ENCODE measurements at places on chromosomes 5 and 9.

DNA sequence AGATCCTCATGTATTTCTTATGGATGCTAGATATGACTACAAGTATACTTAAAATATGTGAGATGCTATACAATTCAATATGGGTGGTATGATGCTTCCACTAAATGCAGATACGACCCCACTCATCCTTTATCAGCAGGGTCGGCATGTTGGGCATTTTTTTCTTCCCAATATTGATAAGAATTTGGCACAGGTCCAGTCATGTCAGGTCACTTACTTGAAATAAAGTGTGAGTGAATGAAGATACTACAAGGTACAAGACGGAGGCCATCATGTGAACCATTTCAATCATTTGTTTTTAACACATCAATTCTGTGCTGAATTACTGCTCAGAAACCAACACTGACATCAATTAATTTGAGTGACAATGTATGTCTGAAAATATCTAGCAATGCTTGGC lies 146.9 kb upstream of the GNA14 start:
- no peak for DNase-seq

GRCh38 chr5:181224390-181225229 lies 1.5 kb downstream of the TRIM41 start:
- peak; percentile 55 for DNase-seq

GRCh38 chr5:20109326-20109725 lies 121.3 kb upstream of the CDH18 start:
- DNase-seq = no peak

DNA sequence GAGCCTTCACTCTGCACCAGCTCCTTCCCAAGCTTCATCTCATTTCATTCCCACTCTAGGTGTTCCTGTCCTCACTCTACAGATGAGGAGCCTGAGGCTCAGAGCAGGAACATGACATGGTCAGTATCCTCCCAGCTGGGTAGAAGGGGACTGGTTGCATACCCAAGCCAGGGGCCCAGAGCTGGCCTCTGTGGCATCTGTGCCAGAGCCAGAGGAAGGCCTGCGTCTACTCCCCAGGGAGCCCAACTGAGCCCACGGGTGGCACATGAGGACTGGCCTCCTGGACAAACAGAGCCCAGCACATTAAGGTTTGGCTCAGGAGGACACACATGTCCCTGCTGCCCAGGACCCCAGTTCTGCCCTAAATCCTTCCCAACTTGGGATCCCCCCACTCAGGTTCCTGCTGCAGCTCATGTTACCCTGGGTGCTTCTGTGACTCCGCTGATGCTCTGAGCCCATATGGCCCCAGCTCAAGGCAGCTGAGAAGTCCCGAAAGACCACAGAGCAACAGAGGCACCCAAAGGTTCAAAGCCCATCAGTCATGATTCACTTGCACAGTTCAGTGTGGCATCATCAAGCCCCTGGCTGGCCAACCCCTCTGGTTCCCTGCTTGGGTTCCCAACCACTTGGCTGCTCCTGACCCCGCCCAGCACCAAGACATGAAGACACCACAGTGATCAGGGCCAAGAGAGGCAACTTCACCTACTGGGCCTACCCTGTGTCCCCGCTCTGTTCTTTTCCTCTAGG lies 8.5 kb upstream of the NEURL1B start:
- DNase-seq = no peak

- no peak for DNase-seq
Observed at GRCh38 chr5:150246835-150247234, 42.7 kb downstream of the CAMK2A start.

GRCh38 chr5:98471458-98471857 lies 302.0 kb upstream of the RGMB start:
- no peak for DNase-seq

DNA sequence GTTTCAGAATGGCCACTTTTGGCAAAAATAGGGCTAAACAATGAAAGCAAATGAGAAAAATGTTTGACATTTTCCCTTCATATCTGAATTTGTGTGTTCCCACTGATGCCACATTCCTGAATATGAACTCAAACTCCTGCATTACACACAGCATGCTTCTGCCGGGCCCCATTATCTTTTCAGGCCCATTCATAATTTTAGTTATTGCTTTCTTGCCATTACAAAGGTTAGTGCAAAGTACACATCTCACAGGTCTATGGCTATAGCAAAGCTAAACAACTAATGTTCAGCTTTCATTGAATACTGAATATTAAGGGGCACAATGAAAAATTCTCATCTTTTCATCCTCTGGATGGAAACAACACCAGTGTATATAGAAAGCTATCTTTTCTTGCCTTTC lies 568.9 kb upstream of the ZNF608 start:
- DNase-seq = no peak

- no peak for DNase-seq
Observed at GRCh38 chr5:3925022-3925421, 329.4 kb downstream of the IRX1 start.

GRCh38 chr5:87770601-87771121 lies 357.9 kb upstream of the CCNH start:
- DNase-seq = no peak

DNA sequence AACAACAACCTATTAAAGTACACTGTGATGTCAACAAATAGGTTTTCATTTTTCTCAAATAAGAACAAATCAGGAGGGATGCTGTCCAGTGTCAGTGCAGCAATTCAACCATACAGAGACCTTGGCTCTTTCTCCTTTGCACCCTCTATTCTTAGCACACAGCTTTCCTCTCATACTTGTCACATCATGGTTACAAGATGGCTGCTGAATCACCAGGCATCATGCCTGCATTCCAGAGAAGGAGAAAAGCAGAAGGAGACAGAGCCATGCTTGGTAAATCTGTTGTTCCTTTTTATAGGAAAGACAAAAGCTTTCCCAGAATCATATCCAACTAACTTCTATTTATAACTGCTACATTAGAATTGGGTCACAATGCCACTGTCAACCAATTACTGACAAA lies 124.7 kb upstream of the VLDLR start:
- no peak for DNase-seq

- DNase-seq = no peak
Observed at GRCh38 chr5:80919678-80920196, 40.4 kb upstream of the RASGRF2 start.

GRCh38 chr5:170225326-170226128 lies 7.3 kb upstream of the C5orf58 start:
- peak; percentile 81 for DNase-seq

DNA sequence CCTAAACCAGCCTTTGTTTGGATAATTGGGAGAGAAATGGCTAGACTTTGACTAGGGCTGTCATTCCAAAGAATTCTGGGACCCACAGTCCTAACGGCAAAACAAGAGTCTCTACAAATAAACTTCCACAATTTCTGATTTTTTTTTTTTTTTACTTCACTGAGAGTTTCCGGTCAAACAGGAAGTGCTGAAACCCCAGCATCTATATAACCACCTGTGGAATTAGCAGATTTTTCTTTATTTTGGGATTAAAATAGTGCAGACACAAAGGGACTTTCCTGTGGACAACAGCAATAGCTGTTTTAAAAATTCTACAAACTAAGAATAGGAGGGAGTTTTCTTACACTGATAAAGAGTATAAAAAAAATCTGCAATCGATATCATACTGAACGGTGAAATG lies 157.4 kb downstream of the ARSB start:
- DNase-seq = no peak

DNA sequence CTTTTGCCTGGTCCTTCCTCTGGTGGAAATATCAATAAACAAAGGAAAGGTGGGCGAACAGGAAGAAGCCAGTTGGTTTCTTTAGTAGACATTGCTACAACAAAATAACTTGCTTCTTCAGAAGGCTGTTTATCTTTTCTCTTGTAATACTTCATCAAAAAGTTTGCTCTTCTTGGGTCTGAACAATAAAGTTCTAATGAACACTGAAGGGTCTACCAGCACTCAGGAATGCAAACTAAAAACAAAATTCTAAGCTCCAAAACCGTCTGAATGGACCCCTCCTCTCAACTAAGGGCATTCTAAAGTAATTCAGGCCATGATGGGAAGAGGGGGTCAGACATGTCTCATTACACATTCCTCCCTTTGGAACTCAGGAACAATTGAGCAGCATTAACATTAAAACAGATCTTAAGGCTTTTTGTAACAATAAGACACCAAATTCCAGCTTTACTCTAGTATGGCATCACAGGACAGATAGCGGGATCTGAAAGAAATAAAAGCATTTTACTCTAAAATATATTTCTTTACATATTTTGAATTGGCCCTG lies 2.3 kb downstream of the TBCA start:
- no peak for DNase-seq

- DNase-seq = no peak
Observed at GRCh38 chr5:64505769-64506566, at the start of gene RGS7BP. Gene RGS7BP (plus strand): TSS chr5:64506015. CDS start chr5:64506625, 610 bp downstream.

DNA sequence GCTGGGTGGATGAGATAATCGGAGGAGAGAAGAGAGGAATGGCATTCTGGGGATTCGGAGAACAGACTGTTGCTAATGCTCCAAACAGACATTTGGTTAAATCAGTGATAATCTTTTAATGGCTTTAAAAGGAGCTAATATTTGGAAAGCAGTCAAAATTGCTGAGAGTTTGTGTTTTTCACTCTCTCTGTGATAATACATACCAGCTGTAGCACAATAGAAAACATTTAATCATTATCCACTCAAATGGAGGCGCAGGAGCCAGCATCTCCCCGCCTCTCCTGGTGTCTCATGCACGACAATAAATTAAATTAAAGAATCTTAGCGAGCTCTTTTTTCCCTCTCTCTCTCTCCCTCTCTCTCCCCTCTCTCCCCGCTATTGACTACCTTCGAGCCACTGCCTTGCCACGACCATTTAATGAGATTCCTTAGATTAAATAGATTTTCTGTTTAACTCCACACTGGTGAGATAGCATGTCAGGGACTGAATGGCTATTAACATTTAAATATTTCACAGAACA lies 268.6 kb upstream of the MVB12B start:
- DNase-seq = no peak

DNA sequence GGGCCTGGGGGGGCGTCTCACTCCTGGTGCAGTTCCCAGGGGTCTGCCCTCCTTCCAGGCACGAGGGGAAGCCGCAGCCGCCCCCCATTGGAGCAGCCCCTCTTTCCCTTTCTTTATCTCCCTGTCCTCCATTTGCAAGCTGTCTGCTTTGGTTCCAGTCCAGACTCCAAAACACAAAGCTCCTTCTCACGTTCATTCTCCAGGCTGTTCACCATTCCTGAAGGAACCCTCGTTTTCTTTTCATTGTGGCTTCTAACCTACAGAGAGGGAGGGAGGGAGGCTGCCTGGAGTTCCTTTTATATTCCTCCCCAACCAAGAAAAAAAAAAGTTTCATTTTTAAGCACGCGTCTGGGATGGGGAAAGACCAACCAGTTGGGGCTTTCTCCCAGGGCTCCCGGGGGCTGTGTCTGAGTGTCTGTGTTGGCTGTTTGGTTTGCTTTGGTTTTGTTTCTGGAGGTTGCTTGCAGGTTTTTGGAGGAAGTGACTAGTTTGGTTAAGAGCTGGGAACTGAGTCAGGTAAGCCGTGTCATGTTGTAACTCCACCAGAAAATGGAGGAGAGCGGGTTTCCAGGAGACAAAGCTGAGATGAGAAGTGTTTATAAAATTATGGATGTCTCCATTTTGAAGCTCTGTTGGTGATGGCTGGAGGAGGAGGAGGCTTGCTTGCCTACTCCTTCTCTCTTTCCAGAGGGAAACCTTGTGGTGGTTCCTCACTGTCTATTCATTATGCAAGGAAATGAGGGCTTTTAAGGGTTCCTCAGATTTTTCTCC lies 1.6 kb downstream of the ZNF462 start:
- no peak for DNase-seq

DNA sequence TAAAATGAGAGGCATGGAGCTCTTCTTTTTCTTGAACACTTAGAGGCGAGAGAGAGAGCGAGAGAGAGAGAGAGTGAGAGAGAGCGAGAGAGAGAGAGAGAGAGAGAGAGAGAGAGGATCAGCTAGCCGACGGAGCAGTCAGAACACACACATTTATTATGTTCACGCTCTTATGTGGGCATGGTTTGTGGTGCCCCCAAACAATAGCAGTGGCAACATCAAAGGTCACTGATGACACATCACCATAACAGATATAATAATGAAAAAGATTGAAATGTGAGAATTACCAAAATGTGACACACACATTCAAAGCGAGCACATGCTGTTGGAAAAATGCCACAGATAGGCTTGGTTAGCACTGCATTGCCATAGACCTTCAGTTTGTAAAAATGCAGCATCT lies 116.1 kb downstream of the KDM4C start:
- DNase-seq = peak; percentile 12

DNA sequence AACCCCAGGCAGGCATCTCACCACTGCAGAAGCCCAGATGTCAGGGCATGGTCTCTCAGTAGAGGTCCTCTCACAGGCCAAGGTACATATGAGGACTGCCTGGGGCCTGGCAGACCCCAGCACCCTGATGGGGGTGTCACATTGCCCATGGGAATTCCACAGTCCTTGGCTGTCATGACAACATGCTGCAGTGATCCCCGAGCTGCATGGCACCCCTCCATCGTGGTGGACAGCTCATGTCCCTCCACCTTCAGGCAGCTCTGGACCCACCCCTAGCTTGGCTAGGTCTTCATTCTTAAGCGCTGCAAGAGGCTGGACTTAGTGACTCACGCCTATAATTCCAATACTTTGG lies 74.1 kb upstream of the LRRTM2 start:
- DNase-seq = no peak

GRCh38 chr5:79837761-79838551 lies 148.3 kb downstream of the CMYA5 start:
- no peak for DNase-seq

- no peak for DNase-seq
Observed at GRCh38 chr5:14739981-14740380, 75.5 kb downstream of the OTULIN start.
